ENCODE measurements at places on chromosomes 4 and X. TPM values are rescaled to one million over a fixed set of nuclear protein-coding genes. Genes with fewer than 3 reads are reported as not detected.

The TCEANC gene
- polyA plus RNA-seq = 7.6 TPM

The PDLIM5 gene
- 19.3 TPM for polyA plus RNA-seq

DNA sequence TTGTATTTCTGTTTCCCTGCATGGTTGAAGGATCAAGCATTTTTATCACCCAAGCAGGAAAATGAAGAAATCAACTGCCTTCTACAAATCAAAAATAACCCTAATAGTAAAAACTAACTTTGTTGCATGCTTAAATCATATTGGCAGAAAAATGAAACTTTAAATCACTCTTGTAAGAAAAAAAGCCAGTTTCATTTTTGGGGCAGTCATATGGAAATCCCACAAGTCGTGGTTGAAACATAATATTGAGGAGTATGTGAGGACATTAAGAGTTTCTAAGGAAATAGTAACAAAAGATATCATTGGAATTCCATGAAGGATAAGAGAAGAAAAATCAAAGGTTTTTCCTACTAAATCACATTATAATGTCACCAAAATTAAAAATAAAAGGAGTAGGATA is 8.4 kb downstream of the TEC start:
- DNase-seq = no peak

DNA sequence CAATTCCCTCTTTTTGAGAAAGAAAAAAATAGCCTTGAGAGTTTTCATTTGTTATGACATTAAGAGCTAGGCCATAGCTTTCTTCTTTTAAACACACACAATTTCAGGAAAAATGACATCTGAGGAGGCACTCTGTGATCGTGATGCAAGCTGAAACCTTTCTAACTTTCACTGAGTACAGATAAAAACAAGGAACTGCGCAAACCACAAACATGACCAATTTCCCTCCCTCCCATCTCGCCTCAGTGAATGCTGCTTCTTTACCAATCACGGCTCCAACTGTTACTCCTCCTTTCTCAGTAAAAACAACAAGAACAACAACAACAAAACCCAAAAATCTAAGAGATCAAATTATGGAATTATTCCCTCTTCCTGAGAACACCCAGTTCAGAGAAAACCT is 626.8 kb downstream of the TLL1 start:
- DNase-seq = no peak

DNA sequence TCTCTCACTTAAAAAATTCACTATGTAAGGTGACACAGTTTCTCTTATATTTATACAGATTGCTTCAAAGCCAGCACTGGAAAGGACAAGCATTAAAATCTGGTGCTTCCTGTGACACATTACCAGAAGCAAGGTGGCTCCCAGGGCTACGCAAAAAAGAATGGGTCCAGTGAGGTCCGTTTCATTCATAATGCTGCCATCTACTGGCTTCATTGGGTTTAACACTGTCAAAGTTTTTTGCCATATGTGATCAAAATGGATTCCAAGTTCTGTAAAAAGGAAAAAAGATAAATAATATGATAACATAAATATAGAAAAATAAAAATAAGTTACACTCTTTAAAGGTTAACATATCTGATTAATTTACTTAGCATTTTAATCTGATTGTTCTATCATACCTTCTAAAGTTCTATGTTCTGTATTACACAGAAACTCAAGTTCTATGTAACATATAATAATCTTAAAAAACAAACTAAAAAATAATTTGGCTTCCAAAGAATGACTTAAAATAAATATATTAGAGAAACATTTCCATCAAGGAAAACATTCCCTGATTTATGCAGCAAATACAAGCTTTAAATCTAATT is 22.1 kb downstream of the YIPF7 start:
- DNase-seq = peak; percentile 10

DNA sequence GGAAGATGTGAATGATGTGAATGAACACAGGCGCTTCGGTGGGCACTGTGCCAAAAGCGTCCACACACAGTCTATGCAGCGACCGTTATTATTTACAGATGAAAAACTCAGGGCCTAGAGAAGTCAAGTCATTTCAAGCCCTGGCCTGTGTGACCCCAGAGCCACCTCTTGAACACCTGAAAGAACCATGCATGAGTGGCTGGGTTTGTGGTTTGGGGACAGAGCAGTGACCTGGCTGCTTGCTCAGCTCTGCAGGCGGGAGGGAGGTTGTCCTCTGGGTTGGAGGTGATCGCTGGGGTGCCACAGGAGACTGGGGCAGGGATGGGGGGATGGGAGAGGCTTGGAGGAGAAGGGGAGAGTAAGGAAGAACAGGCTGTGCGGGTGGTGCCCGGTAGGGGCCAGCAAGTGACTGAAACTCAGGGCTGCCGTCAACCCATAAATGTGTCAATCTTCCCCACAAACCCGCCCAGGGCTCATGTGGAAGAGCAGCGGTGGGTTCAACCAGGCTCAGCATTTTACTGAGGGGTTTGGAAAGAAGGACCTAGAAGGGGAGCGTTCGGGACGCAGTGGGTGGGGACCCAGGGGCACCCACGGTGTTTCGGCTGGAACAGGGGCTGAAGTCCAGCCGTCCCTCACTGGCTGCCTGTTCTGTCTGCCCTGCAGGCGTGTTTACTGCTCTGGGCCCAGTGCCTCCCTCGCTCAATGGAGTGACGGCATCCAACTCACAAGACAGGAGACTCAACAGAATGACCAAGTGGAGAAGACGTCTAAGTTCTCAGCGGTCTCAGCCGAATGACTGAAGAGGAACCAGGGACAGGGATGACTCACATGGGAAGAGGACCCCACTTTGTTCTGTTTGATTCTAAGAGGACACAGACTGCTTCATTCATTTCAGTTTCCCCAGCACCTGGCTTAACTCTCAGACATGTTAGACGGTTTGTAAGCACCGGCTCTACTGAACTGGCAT is 167.8 kb downstream of the AFAP1 start:
- no peak for DNase-seq

Measured in right lung (tissue), 10 donors.